IPS-NIHi11 (cell line): ENCODE measurements at places on chromosomes 13 and 19.

DNA sequence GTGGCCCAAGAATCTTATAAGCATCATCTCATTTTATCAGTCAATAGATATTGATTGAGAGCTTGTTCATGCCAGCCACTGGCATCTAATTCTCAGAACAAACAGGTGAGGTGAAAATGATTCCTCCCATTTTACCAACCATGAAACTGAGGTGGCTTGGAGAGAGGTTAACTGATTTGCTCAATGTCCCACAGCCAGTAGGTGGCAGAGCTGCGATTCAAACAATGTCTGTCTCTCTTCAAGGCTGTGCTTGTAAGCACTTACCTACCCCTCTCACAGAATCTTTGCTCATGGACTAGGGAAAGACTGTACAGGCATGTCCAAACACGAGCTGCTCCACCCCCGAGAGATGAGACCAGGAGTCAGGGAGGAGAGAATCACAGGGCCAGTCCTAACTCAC is 21.5 kb upstream of the GSX1 start:
- DNase-seq, result peak; percentile 53

DNA sequence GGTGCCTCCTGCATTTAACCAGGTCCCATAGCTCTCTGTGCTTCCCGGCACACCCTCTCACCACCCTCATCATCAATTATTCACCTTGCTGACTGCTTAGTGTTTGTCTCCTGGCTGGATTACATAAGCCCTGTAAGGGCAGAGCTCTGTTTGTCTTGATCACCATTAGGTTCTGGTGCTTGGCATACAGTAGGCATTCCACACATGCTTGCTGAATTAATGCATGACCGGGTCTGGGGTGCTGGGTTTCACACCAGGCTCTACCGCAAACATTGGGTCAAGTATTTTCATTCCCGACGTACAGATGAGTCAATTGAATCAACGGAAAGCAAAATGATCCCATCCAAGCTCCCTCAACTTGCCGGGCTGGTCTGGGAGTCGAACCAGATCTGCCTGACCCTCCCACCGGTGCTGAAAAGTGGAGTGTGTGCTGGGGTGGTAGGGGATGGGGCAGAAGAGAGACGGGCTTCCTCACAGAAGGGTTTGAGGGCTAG is 28.5 kb downstream of the VAV1 start:
- no peak for DNase-seq

DNA sequence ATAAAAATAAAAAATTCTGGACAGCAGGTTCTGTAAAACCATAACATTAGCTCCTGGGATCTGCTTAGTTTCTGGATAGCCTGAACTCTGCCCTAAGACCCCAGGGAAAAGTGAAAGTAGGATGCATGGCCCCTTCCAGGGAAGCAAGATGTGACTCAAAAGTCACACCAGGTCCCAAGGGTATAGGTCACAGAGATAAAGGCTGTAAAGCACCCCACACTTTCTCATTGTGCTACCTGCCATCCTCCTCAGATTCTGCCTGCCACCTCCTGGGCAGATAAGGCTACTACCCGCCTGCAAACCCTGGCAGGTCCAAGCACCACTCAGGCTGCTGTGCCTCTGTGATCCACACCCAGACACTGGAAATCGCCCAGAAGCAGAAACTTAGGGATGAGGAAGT is 20.6 kb downstream of the FFAR2 start:
- peak; percentile 67 for DNase-seq

DNA sequence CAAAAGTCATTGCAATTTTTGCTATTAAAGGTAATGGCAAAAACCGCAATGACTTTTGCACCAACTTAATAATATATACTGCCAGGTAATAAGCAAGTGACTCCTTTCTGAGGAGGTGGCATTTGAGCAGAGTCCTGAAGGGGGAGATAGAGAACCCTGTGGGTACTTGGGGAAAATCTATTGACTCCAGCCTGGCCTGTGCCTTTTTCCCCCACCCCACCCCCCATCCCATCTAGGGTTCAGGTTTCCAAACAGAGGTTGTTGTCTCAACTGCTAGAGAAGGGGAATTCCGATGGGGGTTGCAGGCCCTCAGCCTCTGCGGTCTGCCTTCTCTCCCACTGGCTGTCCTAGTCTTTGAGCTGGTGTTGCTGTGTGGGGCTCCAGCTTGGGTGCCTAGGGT is 11.5 kb downstream of the S1PR2 start:
- peak; percentile 57 for DNase-seq

- DNase-seq, result no peak
Observed at GRCh38 chr19:54436031-54436523, 12.9 kb upstream of the LENG8 start.

- DNase-seq, result no peak
Observed at GRCh38 chr19:40692212-40692551, 1.7 kb upstream of the NUMBL start.

GRCh38 chr19:42199440-42200115 is 17.9 kb downstream of the DEDD2 start:
- DNase-seq, result peak; percentile 65

- no peak for DNase-seq
Observed at GRCh38 chr13:100112186-100112838, 23.4 kb downstream of the PCCA start.

DNA sequence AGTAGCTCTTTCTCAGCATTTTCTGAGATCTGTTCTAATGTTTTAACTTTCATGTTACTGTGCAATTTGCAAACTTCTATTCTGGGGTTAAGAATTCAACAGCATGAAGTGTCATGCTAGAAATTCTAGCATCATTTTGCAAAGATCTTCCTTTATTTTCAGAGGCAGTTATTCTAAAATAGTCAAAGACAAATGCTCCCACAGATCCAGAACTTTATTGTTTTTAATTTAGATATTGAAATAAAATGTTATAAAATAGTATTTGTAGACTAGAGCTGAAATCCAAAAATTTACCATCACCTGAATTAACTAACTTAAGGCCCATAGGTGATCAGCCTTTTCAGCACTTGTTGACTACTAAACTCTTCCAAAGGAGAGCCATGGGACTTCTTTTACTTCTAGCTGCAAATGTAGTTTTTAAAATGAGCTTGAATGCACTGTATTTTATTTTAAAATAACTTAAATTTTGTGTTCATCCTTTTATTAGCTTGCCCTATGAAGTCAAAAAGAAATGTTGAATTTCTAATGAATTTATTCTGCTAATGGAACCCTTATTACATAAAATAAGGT is 3.2 kb downstream of the MAB21L1 start:
- no peak for DNase-seq

GRCh38 chr13:64778002-64778401 is 2452.1 kb downstream of the PCDH9 start:
- no peak for DNase-seq

DNA sequence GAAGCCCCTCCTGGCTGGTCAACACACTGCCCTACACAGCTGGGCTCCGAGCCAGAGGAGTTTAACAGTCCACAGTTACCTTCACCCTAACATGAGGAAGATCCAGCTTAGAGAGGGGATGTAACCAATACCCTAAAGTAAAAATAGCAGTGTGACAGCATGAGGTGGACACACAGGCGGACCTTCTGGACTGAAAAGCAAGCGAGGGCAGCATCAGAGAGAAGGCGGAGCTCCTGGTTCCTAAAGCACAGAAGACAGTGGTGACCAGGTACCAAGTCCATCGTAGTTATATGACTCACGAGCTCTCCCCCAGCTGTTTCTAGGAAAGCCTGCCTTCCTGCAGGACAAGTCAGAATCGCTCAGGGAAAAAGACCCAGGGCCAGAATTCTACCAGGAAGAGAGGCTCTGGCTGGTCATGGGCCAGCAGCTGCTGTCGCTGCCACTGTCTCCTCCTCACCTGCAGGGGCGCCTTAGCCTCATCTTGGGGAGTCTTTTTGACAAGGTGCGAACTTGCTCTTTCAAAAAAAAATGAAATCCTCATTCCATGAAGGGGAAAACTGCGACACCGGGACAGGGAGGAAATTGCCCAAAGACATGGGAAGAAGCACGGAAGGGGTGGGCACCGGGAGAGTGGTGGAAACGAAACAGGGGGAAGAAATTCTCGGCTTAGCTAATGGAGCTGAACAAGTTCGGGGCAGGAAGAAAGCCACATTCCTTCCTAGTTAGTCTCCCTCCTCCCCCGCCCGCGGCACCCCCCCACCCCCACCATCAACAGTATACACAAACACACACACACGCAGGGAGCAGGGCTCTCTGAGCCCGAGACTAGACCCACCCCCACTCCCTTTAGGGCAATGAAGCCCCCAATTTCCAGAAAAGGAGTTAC is 1.7 kb downstream of the ELL start:
- peak; percentile 58 for DNase-seq

DNA sequence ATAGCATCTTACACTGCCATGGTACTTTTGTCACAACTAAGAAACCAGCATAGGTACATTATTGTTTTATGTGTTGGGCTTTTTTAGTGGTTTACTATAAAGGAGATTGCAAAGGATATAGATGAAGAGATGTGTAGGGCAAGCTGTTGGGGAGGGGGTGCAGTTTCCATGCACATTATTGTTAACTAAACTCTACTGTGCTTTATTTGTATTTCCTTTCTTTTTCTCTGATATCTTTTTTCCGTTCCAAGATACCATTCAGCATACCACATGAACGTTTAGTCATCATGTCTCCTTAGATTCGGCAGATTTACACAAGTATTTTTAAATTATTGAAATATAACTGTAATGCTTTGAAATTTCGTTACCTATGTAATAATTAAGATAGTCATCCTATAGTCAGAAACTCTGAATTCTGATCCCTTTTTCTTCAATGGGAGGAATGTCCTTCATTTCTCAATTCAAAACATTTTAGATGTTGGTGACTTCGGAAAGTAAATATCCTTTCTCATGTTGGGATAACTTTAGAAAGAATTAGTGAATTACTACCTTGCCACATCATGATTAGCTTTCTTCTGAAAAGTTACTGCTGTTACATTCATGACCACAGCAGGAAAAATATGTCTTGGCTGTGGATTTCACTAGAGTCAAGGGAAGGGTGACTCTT is 82.8 kb downstream of the FRY start:
- no peak for DNase-seq

DNA sequence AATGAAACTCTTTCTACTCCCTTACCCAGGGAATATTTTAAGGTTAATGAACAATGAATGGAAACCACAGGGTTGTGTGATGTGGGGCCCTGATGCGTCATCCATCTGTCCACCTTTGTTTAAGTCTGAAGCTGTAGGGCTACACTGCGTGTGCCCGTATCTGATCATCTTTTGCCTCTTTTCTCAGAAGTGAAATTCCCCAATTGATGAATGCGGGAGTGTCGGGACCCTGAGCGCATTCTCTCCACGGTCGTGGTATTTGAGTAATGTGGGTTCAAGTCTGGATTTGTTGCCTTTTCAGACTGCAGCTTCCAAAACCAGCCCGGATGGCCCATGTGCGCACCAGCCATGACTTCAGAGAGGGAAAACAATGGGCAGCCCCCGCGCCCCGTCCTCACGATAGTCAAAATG is 112.3 kb downstream of the COL4A2 start:
- DNase-seq, result no peak

DNA sequence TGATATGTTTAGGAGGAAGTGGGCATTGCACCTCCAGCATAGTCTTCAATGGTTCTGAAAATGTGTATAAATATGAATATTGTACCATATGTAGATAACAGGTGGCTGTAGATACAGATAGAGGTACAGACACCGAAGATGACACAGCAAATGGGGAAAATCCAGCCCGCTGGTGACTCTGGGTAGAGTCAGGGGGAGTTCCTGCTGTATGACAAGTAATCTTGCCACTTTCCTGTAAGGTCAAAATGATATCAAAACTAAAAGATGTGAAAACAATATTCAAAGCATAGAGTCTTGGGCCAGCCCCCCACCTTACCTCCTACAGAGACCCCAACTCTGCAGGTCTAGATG is 17.8 kb downstream of the C2CD4C start:
- no peak for DNase-seq

DNA sequence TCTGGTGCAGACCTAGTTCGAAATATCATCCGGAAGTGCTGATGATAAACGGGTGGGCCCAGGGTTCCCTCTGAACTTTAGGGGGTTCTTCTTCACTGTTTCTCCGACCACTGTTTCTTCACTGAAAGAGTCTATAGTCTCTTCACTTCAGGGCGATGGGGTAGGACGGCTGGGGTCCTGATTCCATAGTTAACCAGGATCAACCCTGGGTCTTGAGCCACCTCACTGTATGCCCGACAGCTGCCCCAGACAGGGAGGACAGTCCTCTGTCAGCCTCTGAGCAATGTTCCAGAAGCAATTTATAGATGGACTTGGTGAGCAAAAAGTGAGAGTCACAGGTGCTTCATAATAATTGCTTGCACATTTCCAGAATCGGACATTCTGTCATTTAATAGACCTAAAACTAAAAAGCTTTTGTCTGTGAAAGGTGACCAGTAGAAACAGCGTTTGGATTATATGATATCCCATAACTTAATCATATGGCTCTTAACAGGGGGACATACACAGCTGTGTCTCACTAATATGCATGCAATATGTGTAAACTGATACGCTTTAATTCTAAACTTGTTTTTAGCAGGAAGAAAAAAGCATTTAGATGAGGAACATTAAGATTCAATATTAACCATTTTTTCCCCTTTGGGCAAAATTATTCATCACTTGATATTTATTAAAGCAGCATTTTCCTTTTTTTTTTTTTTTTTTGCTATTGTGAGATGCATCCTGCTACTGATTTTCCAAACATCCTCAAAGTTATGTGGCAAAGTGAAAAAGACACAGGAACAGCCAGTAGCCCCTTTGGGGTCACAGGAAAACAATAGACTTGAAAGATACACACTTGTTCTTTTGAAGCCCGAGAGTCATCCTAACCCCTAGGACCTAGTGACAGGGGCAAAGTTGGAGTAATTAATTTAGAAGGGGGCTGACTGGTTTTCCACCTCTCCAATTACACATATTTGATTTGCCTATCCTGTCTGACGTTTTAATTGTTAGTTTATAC is 277.0 kb downstream of the ZNF536 start:
- no peak for DNase-seq

- no peak for DNase-seq
Observed at GRCh38 chr13:77337159-77337558, 10.3 kb upstream of the MYCBP2 start.

DNA sequence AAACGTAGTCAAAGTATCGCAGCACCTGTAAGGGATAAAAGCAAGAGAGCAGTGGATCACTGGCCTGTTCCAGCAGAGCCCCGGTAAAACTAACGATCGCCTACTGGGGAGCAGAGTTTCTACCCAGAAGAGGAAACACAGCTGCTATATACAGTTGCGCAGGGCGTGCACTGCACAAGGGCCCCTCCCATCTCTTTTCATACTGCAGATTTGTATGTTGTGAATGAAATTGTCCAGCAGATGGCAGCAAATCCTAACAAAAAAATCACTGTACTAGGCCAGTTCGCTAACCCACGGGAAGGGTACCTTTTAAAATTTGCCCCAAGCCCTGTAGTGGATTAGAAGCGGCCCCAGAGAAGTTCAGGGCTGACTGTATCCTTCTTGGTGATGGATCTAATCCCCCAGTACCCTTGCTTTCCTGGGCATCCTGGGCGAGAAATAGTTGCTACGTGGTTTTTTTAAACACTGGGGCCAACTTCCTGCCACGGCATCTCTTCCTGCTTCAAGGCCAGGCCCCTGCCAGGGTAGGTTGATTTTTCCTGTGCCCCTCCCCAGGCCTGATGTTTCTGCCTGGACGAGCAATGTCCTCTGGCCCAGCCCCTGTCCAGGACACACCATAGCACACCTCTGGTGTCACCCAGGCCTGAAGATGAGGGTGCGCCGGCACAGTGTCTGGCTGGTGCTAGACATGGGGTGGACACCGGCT is 127.0 kb downstream of the IER2 start:
- peak; percentile 77 for DNase-seq

- no peak for DNase-seq
Observed at GRCh38 chr13:36513266-36513665, 81.0 kb downstream of the CCNA1 start.
